ENCODE measurements at places on chromosomes 5 and 9.

DNA sequence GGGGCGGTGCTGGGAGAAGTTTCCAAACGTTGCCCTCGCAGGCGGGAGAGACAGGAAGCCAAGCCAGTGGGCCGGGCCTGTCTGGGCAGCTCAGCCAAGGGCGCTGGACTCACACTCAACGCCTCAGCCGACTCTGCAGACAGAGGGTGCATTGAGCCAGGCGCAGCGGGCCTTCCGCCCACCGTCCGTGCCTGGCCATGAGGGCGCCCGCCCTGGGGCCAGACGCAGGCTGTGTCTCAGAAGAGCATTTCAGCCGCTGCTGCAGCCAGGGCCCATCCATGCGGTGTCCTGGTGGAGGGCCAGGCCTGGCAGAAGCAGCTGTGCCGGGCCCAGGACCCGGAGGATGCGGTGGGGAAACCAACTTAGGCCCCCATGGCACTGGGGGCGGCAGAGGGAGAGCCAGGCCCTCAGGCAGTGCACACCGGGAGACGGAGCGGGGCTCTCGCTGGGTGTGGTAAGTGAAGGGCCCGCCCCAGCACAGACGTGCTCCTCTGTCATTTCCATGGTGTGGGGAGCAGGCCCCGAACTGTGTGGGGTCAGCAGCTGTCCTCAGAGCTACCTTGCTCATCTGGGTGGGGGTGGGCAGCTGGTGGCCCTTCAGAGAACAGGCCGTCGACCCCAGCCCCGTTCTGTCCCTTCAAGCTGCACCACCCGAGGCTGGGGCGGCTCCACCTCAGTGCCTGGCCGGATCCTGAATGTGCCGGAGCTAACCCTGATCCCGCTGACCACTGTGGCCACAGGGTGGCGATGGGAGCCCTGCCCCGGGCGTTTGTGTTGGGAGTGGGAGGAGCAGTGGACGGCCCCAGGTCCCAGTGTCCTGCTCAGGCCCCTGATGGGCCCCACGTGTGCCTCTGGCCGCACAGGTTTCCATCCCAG, 18.0 kb downstream of the DNLZ start:
- no peak for DNase-seq

DNA sequence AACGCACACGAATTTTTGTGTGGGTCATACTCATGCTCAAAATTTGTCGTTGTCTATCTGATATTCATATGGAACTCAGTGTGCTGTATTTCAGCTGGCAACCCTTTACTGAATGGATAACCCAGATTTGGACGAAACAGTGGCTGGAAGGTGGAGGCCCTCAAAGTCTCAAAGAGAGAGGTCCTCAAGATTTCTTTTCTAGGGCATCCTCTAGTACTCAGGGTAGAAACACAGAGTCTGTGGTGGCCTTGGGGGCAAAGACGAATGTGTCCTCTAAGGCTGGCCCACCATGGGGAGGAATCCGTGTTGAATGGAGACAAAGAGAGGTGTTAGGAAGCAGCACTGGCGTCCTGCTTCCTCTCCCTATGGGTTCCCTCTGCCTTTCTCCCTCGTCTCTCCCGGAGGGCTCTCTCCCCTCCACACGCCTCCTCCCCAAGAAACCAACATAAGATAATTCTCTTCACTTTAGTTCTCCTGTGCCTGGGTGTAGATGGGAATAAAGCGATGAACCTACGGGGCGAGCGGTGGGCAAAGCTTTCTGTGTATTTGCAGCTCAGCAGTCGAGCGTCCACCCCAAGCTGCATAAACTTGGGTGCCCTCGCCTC, 333.7 kb downstream of the CWC27 start:
- no peak for DNase-seq

DNA sequence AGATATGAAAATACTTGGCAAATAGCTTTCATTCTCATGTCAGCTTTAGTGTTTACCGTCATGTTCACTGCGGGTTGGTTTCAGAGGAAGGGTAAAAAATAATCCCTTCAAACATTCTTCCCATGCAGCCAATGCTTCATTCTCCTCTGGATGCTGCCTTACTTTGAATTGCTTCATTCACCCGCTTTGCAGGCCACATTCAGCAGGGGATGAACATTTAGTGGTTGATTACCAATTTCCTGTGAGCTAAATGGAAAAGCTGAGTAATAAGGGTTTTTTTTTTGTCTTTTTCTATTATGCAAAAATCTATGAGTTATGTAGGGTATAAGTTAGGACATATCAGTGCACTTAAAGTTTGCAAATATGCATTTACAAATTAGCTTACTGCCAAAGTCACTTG, 96.3 kb upstream of the MEF2C start:
- no peak for DNase-seq

DNA sequence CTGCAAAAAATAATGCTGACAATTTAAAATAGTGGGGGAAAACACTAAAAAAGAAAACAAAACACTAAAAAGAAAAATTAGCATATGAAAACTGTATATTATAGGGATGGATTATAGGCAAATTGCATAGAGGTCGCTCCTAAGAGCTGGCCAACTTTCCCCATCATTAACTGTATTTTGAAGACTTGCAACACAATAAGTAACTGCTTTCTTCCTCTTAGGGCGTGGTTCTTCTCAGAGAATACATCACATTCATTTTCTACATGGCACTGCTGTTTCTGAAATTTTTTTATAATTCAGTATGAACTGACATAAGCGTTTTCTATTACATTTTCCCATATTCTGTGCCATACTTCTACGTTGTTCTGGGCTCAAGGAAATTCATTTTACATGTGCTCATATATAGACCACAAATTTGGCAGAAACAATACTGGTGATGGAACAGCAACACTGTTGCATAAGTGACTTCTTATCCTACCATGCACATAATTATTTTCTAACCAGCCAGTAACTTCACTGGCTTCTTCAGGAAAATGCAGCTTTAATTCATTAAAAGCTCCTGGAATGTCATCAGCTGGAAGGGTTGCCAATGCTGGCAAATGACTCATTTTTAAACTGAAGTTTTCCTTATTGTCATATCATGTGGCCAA, 171.2 kb upstream of the DMAC1 start:
- DNase-seq = no peak

DNA sequence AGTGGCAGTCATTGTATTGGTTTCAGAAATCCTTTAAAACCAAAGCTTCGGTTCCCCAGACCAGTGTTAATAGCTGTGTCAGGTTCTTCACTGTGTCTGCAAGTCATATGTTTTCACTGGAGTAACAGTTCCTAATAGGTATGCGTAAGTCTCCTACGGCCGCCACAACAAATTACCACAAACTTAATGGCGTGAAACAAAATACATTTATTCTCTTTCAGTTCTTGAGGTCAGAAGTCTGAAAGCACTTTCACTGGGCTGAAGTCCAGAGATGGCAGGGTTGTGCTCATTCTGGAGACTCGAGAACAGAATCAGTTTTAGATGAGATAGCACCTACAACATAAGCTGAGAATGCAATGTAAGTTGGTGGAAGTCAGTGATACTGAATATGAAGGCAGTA, 556.2 kb downstream of the TLE4 start:
- no peak for DNase-seq

GRCh38 chr5:66281294-66281693, 137.2 kb downstream of the SREK1 start:
- DNase-seq = no peak

- DNase-seq = no peak
Observed at GRCh38 chr9:129714511-129715061, 38.3 kb downstream of the PTGES start.

DNA sequence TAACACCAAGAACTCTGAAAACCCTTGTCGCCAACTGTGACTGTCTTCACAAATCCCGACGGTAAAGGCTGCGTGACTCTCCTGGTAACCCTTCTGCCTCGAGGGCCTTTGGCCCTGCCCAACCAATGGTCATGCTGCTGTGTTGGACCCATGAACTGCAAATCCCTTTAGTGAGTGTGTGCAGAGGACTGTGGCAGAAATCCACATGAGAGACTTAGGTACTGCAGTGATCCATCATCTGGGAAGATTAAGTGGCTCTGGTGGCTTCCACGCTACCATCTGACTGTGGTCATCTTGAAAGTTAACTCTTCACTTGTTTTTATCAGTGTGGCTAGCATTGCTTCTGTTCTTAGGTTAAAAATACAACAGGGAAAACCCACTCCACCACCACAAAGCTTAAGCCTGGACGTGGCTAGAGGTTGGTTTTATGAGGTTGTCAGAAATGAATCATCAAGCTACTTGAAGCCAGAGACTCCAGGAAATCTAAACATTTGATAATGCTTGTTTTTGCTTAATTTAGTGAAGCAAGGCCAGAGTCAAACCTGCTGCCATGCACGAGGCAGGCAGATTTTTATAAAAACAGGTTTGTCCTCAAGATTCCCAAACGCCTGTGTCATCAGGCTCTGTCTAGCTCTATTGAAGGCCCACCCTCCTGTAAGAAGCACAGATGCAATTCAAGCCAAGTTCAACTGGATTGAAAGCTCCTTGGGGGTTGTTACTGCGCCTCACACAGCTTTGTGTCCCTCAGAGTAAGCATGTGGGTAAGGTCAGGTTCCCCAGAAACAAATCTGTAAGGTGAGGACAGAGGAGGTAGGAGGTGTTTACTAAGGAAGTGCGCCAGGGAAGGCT, 52.7 kb upstream of the ERCC6L2 start:
- DNase-seq = no peak

- DNase-seq = no peak
Observed at GRCh38 chr9:78407636-78408312, 110.8 kb downstream of the PSAT1 start.

- no peak for DNase-seq
Observed at GRCh38 chr5:156475182-156476157, 148.5 kb downstream of the SGCD start.

GRCh38 chr5:148177207-148177606, 8.9 kb downstream of the SPINK14 start:
- DNase-seq = no peak

- DNase-seq = no peak
Observed at GRCh38 chr9:17367035-17367434, 211.8 kb upstream of the SH3GL2 start.

DNA sequence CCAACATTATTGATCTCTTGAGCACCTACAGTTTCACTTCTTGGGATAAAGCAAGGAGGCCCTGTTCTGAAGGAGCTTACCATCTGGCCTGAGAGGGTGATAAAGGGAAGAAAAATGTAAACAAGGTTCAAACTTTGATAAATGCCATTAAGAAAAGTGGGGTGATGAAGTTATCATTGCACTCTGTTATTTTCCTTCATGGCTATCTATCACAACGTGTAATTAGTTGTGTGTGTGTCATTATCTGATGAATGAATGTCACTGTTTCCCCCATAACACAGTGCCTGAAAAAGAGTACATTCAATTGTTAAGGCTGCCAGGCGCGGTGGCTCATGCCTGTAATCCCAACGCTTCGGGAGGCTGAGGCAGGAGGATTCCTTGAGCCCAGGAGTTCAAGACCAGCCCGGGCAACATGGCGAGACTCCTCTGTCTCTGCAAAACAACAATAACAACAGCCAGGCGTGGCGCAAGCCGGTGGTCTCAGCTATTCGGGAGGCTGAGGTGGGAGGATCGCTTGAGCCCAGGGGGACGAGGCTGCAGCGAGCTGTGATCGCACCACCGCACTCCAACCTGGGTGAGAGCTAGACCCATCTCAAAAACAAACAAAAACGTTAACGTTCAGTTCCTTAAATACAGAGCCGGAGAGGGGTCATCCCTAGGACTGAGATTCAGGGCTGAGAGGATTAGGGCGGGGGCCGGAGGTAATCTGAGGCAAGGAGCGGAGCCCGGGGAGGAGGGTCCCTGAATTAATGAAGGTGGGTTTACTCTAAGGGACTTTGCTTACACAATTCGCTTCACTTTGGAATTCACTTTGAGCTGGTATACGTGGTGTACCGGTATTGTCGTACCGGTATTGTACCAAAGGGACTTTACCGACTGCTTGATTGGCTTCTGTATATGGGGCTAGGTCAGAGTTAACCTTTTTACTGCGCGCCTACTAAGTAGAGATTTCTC, 917 bp downstream of the NHP2 start:
- no peak for DNase-seq

GRCh38 chr9:133440874-133441273, 18.7 kb downstream of the ADAMTS13 start:
- DNase-seq = no peak

GRCh38 chr9:81595887-81596543, 93.3 kb downstream of the TLE1 start:
- DNase-seq = no peak

- DNase-seq = no peak
Observed at GRCh38 chr5:100697970-100698369, 162.8 kb downstream of the FAM174A start.

DNA sequence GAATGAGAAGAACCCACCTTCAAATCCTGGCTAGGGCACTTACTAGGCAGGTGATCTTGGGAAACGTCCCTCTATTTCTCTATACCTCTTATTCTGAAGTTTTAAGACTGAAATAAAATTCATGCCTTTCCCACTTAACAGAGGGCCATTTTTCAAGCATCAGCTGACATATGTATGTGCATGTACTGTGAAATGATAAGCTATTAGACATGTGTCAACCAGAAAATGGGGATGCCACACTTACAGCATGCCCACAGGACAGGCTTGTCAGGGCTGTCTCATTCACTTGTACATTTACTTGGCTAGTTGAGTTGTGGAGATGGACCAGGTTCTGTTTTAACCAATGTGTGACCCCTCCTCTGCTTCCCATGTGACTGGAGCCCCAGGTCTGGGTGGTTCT, 78.5 kb downstream of the C9orf152 start:
- DNase-seq = no peak

DNA sequence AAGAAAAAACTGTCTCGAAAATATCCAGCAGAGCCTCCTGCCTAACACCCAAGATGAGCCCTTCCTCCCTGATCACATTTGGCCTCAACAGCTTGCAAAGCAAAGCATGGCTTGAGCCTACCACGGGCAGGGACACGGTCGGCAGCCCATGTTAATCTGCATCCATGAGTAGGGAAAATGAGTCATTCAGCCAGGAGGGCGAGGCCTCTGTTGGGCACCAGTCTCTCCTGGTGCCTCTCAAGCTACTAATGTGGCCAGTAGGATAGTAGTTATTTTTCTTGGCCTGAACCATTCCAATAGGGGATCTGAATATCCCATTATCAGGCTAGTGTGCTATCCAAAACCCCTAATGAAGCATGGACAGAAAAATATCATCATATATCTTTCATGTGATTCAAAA, 43.0 kb upstream of the SHB start:
- no peak for DNase-seq

DNA sequence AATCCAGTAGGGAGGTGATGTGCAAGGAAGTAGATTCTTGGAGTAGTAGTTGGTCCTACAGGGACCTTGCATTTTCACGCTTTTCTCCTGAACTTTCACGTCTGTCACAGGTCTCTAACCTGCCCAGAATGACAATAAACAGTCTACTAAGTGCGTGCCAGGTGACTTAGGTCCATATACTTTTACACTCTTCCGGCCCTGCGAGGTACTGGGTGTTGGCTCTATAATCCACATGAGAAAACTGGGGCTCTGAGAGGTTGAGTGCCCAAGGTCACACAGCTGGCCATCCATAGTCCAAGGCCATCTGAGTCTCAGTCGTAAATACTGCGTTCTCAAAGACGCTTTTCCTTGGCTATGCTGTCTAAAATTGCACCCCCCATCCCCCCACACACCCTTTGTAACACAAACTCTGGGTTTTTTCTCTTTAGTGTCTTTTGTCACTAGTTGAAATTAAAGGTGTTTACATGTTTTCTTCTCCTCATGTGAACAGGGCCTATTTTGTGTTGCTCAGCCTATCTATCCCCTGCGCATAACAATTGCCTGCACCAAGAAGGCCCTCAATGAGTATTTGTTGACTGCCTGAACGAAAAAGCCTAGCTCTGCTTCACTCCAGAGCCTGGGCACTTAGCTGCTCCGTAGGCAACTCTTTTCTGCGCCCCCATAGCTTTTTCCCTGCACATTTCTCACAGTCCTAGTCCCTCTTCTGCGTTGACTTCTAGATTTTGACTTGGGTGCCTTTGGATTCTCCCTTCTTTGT, 943 bp downstream of the SFXN1 start:
- no peak for DNase-seq

GRCh38 chr5:177035976-177036375, 13.5 kb downstream of the ZNF346 start:
- DNase-seq = no peak

Data from stimulated activated CD8-positive, alpha-beta memory T cell treated with anti-CD3 and anti-CD28 coated beads, Interleukin-12 subunit alpha, Interleukin-12 subunit beta, amount 100 ng/mL, for 4 hours (primary cell).